Cardiac muscle cell (in vitro differentiated cells and primary cell): ENCODE measurements at places on chromosomes 13 and 19. TPM values are rescaled to one million over a fixed set of nuclear protein-coding genes. Genes with fewer than 3 reads are reported as not detected.
A peak's percentile ranks its signal among the peaks of the same experiment; 100 is the strongest.

DNA sequence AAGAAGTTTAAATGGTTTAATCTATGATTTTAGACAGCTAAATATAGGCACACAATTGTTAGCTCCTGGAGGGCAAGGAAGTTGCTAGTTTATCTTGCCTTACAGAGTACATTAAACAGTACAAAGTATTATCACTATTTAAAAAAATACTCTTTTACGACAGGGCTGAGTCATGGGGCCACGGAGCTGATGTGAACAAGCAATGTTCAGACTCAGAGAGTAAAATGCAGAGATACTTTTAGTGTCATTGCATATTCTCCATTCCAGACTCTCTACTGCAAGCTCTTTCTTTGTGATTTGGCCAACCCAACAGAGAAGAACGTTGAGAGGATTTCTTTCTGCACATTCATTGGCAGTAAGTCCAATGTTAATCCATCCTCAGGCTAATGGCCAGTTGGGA lies 352.4 kb downstream of the SPRY2 start:
- peak; percentile 64 for DNase-seq

The LIPE gene
- total RNA-seq, result 20.4 and 24.4 TPM in 2 replicates

DNA sequence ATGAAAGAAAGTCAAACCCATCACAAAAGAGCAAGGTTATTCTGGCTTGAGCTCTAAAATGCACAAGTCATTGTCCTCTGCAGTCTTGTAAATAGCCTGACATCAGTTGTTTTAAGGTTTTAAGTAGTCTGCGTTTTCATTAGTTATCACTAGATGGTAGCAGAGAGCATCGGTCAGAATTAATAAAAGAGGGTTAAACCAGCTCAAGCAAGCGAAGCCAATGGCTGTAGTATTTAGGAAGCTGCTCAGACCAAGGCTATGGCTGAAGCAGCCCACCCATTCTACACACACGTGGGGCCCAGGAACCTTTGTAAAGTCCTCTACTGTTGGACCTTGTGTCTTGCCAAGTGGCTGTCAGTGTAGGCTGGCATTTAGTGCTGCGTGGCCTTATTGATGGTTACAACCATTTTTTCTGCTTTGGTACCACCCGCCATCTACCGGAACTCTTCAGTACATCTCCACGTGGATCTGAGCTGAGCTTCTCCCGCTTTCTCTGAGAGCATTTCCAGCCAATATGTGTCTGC lies 13.3 kb upstream of the ZNF57 start:
- DNase-seq, result peak; percentile 72

The LRFN3 gene
- total RNA-seq, result 13.4 and 14.3 TPM in 2 replicates

GRCh38 chr13:113258321-113259054 lies 38.6 kb upstream of the LAMP1 start:
- DNase-seq, result no peak

DNA sequence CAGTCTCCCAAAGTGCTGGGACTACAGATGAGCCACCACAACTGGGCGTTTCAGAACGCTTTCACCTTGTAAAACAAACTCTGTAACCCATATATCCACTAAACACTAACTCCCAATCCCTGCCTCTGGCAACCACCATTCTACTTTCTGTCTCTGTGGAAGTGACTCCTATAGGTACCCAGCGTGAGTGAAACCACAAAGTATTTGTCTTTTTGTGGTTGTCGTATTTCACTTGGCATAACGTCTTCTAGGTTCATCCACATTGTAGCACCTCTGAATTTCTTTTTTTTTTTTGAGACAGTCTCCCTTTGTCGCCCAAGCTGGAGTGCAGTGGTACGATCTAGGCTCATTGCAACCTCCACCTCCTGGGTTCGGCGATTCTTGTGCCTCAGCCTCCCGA lies 44.8 kb downstream of the BRD4 start:
- no peak for DNase-seq

GRCh38 chr13:39498471-39499114 lies 104.4 kb downstream of the LHFPL6 start:
- DNase-seq, result no peak
